Activated CD8-positive, alpha-beta memory T cell treated with anti-CD3 and anti-CD28 coated beads, Interleukin-2, amount 50 U/mL, for 4 hours (primary cell): ENCODE measurements at places on chromosomes 5 and 9.
A peak's percentile ranks its signal among the peaks of the same experiment; 100 is the strongest.

DNA sequence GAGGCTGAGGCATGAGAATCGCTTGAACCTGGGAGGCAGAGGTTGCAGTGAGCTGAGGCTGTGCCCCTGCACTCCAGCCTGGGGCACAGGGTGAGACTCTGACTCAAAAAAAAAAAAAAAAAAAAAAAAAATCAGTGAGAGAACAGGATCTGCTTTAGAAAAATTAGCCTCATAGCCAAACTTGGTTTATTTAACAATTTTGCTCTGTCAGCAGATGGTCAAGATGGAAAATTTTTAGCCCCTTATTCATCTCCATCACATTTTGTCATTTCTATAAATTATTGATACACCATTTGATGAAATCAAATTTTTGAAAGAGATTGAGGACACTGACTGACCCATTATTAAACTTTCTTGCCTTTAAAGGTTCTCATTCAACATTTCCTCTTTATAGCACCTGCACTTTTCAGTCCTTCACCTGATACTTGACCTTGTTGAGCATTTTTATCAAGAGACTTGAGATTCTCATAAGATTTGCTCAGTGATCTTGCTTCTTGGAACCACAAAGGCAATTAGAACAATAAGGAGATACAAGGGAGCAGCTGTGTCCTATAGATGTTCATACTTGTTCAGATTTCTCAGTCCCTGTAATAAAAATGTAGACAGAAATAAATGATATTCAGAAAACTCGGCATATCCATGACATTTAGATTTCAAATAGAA lies 38.1 kb downstream of the LRRC70 start:
- no peak for DNase-seq

DNA sequence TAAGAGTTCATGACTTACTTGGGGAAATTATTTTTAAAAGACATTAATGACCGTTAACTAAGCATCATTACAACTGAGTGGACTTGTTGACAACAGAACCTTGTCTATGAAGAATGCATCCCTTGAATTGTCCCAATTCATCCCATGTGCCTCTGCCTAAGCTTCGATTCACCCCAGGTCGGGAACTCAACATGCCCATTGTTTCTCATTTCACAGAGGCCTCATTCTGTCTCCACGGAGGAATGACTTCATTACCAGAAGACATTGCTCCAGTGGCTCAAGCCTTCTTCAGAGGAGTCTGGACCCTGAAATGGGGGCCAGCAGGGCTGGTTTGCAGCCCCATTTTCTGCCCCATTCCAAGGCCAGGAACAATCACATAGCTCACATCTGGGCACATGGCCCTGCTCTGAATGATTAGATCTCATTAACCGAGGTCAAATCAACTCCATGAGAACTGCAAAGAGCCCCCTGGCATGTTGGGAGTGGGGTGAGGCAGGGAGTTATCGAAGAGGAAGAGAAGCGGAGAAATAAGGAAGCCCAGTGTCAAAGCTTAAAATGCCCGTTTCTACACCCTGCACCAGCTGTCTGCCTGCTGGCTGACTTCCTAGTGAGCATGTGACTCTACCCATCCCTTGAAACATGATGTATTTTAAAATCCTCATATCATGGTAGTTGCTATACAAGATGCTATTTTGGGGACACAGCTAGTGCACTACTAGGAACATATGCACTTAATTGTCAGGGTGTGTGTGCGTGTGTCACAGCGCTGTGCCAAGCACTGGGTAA lies 137.3 kb downstream of the LHFPL2 start:
- DNase-seq = no peak

DNA sequence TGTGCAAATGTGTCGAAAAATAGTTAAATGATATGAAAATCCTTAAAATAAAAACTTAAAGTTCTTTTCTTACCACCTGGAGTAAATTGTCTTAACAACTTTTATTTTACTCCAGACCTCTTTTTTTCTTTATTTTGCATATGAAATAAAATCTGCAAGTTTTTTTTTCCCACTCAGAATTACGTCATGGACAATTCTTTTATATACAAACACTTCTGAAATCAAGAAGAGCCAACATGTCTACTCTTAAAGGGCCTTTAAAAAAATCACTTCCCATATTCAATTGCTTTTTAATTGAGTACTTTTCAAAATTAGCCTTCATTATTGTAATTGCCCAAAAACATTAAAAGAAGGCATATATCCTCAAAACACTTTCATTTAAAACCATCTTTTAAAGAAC lies 37.7 kb upstream of the ZFAND5 start:
- no peak for DNase-seq

- DNase-seq = no peak
These were observed 378.2 kb downstream of the FAM170A start for GRCh38 chr5:120007598-120007997.

DNA sequence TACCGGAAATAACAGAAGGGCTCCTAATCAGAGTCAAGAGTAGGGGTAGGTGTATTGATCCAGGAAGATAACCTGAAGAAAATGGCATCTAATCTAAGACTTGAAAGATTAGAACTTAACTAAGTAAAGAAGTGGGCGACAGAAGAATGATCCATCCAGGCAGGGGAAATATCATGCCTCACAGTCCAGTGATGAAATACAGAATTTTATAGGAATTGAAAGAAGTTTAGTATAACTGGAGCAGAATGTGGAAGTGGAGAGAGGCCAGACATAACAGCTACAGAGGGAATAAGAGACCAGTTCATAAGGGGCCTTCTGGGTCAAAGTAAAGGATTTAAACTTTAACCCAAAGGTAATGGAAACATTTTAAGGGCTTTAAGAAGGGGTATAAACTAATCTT lies 42.2 kb downstream of the ERP44 start:
- no peak for DNase-seq

DNA sequence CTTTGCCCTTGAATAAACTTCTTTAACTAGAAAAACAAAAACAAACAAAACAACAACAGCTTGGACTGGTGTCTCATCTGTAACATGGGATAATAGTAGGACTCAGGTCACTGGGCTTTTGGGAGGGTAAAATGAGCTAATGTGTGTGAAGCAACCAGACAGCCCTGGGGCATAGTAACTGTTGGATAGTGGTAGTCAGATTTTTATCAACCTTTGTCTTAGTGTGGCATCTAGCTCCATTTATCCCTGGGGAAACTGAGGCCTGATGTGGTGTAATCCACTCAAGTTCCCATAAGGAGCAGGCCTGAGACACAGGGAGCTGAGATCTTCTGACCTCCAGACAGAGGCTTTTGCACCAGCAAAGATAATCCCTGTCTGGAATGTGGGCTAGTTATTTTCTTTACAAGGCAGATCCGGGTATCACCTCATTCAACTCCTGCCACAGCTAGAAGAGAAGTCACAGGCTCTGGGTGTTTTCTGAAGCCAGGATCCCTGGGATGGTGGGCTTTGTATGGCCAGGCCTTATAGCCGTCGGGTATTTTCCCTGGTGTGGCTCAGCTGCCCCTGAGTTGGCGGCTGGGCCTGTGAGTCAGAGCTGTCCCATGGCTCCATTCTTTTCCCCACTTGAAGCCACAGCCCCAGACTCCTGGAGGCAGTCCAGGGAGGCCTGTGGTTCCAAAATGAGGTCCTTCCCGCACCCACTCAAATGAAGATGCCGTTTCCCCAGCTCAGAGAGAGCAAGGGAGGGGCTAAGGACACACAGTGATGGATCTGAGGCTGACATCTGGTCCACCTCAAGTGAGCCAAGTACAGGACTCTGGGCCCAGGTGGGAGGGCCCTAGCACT lies 26.1 kb upstream of the CSF1R start:
- no peak for DNase-seq

- DNase-seq = no peak
These were observed 52.7 kb downstream of the PLK2 start for GRCh38 chr5:58407042-58407719.

GRCh38 chr9:24459953-24460352 lies 85.7 kb downstream of the IZUMO3 start:
- no peak for DNase-seq

GRCh38 chr9:129235931-129236331 lies 57.9 kb upstream of the IER5L start:
- peak; percentile 47 for DNase-seq

GRCh38 chr5:67746103-67746502 lies 469.5 kb upstream of the PIK3R1 start:
- no peak for DNase-seq

GRCh38 chr9:112170235-112170634 lies 4.9 kb downstream of the SUSD1 start:
- no peak for DNase-seq

- DNase-seq = no peak
These were observed 5.4 kb upstream of the ZDHHC12 start for GRCh38 chr9:128729302-128729701.

DNA sequence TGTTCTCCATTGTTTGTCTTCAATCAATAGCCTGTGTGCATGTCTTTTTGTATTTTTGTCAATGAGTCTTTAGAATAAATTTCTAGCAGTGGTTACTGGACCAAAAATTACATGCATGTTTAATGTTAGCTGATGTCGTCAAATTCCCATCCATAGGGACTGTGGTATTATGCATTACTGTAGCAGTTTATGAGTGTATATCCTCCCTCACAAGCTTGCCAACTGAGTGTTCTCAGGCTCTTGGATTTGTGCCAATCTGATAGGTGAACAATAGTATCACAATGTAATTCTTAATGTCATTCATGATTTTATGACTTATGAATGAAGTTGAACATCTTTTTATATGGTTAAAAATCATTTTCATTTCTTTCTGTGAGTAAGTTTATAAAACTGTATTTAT lies 13.0 kb downstream of the SNX24 start:
- no peak for DNase-seq

DNA sequence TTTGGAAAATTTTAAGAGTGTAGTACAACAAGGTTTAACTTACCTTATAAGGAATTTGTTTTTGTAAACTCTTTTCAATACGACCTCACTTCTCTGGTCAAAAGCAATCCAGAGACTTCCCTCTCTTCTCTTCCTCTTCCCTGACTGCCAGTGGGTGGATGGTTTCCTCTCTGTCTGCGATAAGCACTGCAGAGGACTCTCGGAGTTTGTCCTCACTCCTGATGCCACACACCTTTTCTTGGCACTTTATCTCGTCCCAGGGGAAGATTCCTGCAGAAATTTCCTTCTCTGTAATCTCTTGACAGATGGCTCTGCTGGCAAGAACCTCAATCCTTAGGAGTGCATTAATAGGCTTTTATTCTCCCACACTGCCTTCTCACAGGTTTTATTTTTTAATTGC lies 641.6 kb downstream of the NR2F1-AS1 start:
- no peak for DNase-seq

GRCh38 chr5:86807046-86808031 lies 189.6 kb downstream of the COX7C start:
- no peak for DNase-seq

DNA sequence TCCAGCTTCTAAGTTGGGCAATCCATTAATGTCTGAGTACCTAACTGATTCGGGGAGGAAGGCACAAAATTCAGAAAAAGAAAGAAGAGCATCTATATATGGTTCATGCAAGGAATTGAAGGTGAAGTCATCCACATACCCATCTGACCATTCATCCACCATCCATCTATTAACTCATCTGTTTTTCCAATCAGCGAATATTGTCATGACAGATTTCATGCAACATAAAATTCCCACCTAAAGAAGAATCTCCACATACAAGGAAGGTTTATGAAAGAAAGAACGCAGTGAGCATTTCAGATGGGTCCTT lies 164.7 kb downstream of the GRIA1 start:
- no peak for DNase-seq

- no peak for DNase-seq
These were observed 84.5 kb downstream of the TMEM167A start for GRCh38 chr5:82992646-82993045.

DNA sequence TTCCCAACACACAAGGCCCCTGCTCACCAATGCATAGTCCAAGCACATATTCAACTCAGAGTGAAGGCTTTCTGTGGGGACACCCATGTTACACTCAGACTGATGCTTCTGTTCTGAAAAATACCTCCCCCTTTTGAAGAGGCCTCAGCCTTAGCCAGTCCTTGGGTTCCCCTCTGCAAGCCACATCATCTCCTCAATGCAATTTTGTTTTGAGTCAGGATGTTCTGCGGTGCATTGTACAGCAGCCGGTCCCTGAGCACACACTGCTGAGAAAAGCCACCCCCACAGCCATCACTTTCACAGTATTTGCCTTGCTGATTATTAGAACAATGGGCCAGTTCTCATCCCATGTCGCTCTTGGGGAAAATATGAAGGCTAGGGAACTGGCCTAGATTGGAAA lies 241.2 kb downstream of the FAM114A2 start:
- DNase-seq = no peak

DNA sequence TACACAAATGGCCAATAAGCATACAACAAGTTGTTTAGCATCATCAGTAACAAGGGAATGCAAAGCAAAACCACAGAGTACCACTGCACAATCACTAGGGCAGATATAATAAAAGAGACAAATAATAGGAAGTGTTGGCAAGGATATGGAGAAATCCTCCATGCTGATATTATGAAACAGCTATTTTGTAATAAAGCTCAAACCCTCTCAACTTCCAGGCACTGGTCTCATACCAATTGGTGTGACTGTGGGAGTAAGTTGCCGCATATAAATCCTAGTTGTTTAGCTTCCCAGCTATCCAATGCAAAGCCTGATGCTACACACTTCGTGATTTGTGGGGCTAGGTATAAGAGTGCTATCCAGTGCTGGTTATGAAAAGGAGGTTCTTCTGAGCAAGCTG lies 88.6 kb downstream of the SMIM23 start:
- no peak for DNase-seq

DNA sequence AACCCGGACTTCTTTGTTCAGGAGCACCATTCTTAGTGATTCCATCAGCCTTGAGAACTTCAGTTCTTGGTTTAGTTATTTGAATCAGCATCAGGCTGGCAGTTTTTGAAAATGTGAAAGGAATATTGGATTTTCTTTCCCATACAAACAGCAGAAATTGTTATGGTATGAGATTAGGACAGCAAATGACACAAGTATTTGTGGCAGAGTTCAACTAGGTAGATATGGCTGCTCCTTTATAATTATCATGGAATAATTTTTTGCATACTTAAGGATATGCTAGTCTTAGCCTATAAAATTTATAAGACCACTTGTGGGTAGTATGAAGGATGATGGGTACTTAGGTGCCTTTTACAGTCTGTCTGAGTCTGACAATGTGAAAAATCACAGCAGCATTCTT lies 25.5 kb downstream of the ERAP2 start:
- no peak for DNase-seq

DNA sequence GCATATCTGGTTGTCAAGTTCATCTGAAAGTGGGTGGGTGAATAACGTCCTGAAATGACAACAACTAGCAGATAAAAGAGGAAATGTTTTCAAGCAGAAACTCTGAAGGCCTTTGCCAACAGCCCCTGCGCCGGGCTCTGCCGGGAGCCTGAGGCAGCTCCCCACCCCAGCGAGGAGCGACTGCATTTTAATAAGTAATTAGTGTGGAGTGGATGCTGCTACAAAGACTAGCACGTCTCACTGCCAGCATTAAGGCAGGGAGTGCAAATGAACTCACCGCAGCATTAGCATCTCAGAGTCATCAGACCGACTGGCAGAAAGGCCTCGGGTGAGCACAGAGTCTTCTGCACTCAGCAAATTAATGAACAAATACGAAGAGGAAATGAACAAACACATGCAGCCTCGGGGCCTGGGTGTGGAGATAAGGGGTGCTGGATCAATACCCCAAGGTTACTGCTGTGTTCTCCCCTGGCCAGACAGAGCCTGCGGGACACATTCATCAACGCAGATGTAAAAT lies 63.8 kb downstream of the VAV2 start:
- no peak for DNase-seq
